ENCODE measurements at places on chromosomes 2 and 18.

- DNase-seq, result no peak
These were observed 281.1 kb upstream of the POU3F3 start for GRCh38 chr2:104572834-104573233.

DNA sequence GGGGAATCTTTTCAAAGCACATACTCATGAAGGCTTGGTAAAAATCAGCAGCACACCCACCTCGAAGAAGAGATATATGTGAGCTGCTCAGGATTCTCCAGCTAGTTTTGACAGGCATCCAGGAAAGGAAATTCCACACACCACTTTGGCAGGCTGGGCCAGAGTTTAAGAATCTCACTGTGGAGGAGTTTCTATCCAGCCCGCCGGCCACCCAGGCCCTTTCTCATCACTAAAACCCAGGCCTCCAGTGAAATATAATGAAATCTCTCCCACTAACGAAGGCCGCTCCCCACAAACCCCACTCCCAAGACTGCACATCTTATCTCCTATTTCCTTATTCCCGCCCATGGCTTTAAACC lies 202.0 kb downstream of the GLI2 start:
- peak; percentile 90 for DNase-seq

DNA sequence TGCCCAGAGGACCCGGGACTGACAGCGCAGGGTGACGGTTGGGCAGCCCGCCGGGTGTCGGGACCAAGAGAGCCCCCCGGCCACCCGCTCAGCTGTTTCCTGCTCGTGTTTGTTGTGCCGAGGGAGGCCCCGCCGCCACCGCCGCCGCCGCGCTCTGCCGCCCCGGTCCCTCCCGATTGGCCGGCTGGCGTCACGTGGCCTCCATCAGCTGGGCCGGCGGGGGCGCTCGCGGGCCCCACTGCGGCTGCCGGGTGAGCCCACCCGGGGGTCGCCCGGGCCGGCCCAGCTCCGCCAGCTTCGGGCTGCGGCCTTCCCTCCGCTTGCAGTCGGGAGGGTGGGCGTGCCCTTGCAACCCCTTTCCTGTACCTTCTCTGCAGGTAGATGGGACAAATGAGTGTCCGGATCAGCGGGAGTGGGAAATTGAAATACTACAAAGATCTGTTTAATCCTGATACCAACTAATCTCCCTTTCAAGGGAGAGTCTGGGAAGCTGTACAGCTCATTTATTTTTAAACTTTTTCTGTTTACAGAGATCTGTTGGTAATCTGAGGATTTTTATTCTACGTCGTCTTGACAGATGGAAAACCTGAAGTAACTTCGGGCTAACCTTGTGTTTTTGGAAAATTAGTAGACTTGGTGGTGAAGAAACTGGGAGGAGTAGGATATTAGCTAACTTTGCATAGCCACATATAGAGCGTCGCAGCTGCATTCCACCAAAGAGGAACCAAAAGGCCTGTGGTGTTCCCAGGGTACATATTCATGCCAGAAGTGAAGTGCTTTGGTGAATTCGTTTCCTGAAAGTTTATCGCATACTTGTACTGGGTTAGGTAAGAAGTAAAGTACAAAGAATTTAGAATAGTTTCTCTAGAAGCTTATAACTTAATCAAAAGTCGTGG lies 1.2 kb downstream of the YPEL5 start:
- peak; percentile 81 for DNase-seq

DNA sequence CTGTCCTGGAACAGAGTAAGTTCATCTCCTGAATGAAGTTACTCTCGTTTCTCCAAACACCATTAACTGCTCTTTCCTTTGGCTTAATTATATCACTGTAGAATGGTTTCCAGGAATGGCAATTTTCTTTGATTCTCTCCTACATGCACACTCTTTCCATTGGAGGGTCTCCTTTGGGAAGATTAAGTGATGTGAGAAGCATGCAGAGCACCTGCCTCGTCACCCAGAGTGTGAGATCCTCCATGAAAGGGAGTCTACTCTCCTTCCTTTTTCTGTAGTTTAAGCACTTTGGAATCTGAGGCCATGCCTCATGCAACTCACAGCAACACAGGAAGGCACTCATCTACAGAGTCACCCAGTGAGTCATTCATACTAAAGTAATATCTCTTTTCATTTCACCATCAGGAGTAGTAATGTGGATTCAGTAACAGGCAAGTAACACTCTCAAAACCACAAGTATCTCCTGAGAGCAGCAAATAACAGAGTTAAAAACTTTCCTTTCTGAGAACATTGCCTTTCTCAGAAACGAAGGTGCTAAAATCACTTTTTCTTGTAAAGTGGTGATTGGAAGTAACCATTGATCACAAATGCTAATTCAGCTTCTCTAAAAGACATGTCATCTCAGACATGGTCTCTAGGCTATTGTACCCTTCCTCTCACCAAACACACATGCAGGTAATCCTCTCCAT lies 52.8 kb upstream of the IL1RL1 start:
- no peak for DNase-seq

DNA sequence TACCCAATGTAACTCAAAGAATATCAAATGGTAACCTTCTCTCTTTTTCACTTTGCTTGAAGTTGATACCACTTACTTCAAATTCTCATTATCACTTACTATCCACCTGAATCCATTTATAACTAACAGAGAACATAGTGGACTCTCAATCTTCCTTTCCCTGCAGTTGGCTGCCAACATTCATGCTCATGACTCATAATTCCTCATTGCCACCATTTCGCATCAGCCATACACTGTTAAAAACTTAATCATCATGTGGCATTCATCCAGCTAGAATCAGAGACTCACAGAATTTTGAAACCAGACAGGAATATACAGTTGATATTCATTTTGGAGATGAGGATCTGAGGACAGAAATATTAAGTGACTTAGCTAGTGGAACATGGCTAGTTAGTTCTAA lies 56.8 kb downstream of the SLC4A10 start:
- no peak for DNase-seq
